Bronchial epithelial cell (primary cell): ENCODE measurements at places on chromosomes 12 and 14. TPM values are rescaled to one million over a fixed set of nuclear protein-coding genes. Genes with fewer than 3 reads are reported as not detected.

ARMH4 gene
- total RNA-seq = under 0.01 and 0.51 TPM in 2 replicates

HOXC10 gene
- total RNA-seq = not detected in 2 replicates

- peak; percentile 8 for DNase-seq
Observed at GRCh38 chr12:107760207-107760808, 629 bp downstream of the PRDM4 start.

- DNase-seq = no peak
Observed at GRCh38 chr12:56719056-56719455, 6.0 kb downstream of the NACA start.

ST8SIA1 gene
- total RNA-seq = under 0.01 and 0.13 TPM in 2 replicates

PLEKHD1 gene
- 0.26 TPM in 1 of 2 replicates, not detected in the other for total RNA-seq

- no peak for DNase-seq
Observed at GRCh38 chr12:74538491-74539258, 1.0 kb downstream of the ATXN7L3B start.

- no peak for DNase-seq
Observed at GRCh38 chr14:88034076-88034475, 29.1 kb downstream of the GPR65 start.

DNA sequence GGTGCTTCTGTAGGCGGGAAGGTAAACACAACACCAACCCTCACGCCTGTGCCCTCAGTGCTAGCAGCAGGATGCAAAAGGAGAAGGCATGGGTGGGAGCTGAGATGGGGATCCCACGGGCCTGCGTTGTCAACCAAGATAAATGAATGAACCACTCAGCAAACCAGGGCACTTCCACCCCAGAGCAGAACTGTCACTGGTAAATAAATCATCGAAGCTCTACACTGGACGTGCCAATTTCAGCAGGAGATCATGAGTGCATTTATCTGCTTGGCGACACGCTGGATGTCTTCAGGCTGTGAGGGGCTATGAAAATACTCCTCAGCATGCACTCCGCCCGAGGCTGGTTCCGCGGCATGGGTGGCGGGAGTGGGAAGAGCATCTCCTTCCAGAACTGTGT, 33.2 kb downstream of the HSPB8 start:
- DNase-seq = no peak

GRCh38 chr14:52296378-52296777, 17.7 kb upstream of the PTGER2 start:
- DNase-seq = no peak

BCL2L14 gene
- total RNA-seq = under 0.01 TPM in 1 of 2 replicates, not detected in the other

- no peak for DNase-seq
Observed at GRCh38 chr14:91727121-91727520, 4.8 kb downstream of the CATSPERB start.

- no peak for DNase-seq
Observed at GRCh38 chr12:131829791-131830334, 1.7 kb downstream of the MMP17 start.

OVCH1 gene
- 0.26 TPM in 1 of 2 replicates, not detected in the other for total RNA-seq

- DNase-seq = peak; percentile 95
Observed at GRCh38 chr12:14257734-14258574, 107.5 kb upstream of the ATF7IP start.

MMP17 gene
- 4.1 and 4.5 TPM in 2 replicates for total RNA-seq

DNA sequence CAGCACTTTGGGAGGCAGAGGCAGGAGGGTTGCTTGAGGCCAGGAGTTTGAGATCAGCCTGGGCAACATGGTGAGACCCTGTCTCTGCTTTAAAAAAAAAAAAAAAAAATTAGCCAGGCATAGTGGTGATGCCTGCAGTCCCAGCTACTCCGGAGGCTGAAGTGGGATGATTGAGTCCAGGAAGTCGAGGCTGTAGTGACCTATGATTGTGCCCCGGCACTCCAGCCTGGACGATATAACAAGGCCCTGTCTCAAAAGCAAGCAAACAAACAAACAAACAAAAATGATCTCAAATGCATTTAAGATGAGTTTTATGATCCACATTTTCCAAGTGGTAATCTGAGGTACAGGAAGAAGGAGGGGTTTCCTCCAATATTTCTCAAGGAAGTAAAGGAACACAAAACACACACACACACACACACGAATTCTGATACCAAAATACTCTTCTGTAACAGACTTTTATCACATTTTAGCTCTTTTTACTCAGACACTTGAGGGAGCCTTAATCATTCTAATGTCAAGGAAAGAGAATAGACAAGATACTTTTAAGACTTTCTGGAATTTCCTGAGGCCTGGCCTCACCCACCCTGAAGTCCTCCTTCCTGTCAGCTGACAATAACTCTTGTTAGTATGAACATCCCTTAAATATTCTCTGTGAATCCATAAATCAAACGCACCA, 44.4 kb upstream of the CERS5 start:
- DNase-seq = no peak

- DNase-seq = peak; percentile 27
Observed at GRCh38 chr12:68823696-68824095, 15.7 kb downstream of the MDM2 start.

GRCh38 chr12:3371018-3371417, 120.0 kb upstream of the PRMT8 start:
- DNase-seq = no peak

- peak; percentile 46 for DNase-seq
Observed at GRCh38 chr14:55303691-55304145, 32.5 kb downstream of the FBXO34 start.

PLEKHH1 gene
- total RNA-seq = 4.4 and 4.7 TPM in 2 replicates

DNA sequence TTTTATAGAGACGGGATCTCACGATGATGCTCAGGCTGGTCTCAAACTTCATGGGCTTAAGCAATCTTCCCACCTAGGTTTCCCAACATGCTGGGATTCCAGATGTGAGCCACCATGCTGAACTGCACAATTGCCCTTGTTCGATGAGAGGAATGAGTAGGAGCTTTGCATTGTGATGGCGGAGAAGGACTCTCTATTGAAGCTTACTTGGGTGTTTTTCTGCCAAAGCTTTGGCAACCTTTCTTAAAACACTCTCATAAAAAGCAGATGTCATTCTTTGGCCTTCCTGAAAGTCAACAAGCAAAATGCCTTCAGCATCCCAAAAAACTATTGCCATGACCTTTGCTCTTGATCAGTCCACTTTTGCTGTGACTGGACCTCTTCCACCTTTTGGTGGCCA, 904.8 kb upstream of the TMEM132C start:
- no peak for DNase-seq

DNA sequence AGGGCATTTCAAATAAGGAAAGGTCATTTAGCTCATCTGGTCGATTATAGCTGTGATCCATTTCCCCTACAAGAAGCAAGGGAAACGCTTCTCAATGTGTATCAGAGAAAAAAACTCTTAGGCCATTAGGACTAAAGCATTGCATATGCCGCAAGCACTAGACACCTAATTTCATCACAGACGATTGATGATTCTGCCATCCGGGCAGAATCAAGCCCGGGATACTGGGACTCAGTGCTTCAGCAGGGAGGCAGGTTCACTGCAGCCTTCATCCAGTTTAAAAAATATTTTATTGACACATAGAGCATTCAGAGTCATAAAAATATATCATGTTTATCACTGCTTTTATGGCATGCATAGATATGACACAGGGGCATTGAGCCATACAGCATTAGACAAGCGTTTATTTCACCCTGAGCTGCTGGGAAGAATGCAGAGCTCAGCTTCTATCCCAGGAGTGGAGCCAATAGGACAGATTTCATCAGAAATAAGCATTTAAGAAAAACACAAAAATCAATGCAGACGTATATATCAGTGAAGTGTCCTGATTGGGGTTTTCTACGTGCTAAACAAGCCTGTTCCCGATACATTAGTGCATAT, 806.9 kb downstream of the GALC start:
- DNase-seq = no peak

FERMT2 gene
- 13.8 and 24.0 TPM in 2 replicates for total RNA-seq

EIF5 gene
- total RNA-seq = 133 and 180 TPM in 2 replicates

- DNase-seq = no peak
Observed at GRCh38 chr12:84986586-84986985, 49.5 kb downstream of the TSPAN19 start.

DNA sequence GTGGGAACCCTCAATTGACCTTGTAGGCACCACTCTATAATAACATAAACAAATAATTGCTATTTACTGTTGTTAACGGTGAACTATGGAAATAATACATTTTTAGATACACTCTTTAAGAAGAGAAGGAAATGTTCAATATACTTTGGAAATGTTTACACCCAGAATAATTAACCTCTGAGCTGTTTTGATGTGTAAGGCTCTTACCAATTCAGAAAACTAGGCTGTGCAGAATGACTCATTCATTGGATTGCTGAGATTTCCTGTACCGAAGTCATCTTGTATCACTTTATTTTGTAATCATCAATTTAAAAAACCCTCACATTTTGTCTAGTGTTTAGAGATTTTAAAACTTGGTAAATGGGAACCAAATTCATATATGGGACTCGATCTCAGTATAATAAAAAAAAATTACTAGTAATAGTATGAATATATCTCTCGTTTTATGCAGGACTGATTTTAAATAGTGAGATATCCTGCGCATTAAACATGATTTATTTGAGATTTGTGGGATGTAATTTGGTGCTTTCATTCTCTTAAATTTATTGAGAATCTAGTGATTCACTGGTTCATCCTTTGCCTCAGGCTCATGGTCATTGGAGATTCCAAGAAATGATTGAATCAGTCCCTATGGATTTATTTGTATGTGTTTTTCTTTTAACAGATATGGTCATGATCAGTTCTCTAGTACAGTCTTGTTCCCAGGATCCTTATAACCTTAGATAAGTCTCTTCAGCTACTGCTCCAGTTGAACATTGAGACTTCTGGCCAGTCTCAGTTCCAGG, 3.9 kb downstream of the SAMD4A start:
- peak; percentile 94 for DNase-seq

DNA sequence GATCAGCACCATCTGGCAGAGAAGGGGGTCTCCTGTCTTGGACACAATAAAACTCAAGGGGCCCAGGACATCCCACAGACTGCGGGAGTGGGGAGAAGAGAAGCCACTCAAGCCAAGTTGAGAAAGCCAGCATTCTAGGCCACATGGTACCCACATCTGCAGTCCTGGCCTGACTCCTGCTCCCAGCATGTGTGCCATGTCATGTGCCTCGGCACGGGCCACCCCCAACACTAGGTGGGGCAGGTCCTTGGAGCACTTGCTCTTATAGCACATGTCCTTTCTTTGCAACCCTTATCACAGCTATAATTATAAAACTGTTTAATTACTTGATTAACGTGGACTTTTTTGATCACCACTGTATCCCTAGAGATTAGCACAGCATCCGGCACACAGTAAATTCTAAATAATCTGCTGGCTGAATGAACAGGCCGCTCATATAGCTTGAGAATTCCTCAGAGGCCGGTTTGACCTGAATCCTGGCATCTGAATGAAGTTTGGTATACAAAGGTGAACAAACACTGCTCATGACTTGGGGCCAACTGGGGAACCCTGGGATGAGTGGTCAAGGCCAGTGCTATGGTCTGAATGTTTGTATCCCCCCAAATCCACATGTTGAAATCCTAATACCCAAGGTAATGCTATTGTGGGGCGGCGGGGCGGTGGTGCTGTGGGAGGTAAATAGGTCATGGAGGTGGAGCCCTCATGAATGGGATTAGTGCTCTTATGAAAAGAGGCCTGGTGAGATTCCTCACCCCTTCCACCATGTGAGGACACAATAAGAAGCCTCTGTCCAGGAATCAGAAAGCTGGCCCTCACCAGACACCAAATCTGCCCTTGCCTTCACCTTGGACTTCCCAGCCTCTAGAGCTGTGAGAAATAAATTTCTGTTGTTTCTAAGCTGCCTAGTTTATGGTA, 6.6 kb downstream of the NCKAP5L start:
- DNase-seq = no peak

CMKLR1 gene
- not detected in 2 replicates for total RNA-seq

GRCh38 chr12:69608114-69608513, 2.6 kb downstream of the LRRC10 start:
- DNase-seq = no peak

- DNase-seq = peak; percentile 94
Observed at GRCh38 chr14:22646570-22647254, 2.6 kb upstream of the OR6J1 start.

MEG3 gene
- 3.7 and 4.1 TPM in 2 replicates for total RNA-seq

DNA sequence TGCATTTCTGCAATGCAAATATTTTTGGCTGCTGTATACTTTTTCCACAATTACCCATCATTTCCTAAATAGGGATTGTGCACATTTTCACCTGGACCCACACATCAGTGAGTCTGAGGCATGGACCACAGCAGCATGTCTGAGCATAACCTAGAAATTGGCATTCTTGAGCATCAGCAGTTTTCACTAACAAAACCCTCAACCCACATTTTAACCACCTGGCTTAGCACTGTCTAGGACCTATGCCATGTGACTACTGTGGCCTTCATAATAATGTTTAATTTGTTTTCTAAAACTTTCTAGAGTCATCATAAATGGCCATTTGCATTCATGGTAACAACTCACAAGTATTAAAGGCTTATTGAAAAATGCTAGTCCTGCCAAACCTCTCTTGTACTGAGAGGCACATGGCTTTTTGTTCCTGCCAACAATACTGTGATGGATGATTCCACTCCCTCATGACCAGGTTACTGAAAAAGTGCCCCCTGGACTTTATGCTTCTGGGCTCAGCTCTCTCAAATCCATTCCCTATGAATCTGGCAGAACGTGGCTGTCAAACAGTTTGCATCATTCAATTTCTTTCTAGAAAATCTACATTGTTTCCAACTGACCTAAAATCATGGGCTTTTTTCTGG, 240.0 kb downstream of the MDGA2 start:
- DNase-seq = no peak

TMEM30B gene
- total RNA-seq = 10.5 and 15.7 TPM in 2 replicates

GRCh38 chr12:121893961-121894460, 5.4 kb downstream of the PSMD9 start:
- DNase-seq = peak; percentile 86

GRCh38 chr14:53214384-53214783, 61.3 kb upstream of the DDHD1 start:
- DNase-seq = no peak

DNA sequence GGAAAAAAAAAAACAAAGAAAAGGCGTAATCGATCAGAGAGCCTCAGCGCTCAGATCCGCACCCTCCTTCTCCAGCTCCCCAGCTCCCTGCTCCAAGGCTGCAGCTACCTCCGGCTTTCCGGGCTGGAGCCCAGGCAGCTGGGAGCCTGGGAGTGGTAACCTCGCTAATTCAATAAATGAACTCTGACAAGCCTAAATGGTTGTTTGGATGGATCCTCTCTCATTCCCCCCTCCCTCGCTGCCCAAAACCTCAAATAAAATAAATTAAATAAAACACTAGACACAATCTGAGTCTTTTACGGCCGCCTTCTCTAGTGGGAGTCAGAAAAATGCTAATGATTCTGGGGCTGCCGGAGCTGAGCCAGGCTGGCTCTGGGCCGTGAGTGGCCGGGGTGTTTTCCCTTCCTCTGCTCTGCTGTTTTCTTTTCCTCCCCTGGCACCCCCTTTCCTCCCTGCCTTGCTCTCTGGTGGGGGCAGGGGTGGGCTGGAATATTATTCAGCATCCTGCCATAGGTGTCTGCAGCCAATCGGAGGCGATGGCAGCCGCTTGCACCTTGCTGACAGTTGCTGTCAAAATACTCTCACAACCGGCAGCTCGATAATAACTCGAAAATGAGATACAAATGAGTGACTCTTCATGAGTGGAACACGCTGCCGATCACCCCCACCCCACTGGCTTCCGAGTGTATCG, 76.1 kb downstream of the RBM19 start:
- no peak for DNase-seq

- no peak for DNase-seq
Observed at GRCh38 chr14:104634138-104634760, 29.7 kb upstream of the TMEM179 start.

ADAM21 gene
- under 0.01 and 0.13 TPM in 2 replicates for total RNA-seq
